HS-27A (cell line): ENCODE measurements at places on chromosomes 1 and 21.

DNA sequence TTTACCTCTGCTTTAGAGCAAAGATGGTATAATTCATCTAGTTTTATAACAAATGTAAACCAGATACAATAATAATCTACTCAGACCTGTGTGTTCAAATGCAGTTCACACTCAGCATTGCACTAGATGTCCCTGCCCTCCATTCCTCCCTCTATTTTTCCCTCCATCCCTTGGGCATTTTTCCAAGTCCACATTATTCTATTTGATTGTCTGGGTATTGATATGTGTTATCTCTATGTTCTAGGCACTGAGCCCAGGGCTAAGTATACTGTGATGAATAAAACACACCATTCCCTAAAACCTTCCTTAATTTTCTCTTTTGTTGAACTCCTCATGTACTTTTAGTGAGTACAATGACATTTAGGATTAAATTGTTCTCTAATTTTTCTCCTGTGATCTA lies 66.2 kb upstream of the HMCN1 start:
- no peak for DNase-seq

DNA sequence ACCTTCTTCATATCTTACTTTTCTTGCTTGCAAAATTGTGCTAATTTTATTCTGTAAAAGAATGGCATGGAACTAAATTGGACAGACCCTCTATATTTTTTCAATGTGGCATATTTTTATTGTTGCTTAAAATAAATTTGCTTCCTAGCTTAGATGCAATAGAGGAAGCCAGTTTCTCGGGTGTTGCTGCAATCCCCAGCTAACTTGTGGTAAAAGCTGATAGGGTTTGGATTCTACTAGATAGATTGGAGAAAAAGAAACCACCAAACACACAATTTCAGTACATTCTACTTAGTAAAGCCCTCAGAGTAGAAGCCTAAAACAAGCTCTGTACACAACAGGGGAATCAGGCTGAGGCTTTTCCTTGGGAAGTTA lies 49.5 kb upstream of the GCLM start:
- no peak for DNase-seq

DNA sequence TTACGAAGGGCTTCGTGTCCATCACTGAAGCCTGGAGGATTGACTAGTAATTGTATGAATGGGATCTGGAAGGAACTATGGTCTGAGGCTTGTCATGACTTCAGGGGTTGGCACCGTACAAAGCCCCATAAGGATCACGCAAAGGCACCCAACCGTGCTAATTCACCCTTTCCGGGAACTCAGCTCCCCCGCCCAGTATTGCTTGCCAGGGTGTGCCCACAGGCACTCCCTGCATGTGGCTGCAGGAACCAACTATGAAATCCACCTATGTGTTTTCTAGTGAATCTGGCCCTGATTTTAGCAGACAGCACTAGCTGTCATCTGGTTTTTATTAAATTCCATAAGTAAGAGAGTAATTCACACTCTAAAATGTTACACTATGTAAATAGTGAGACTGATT lies 139.2 kb downstream of the TM2D1 start:
- DNase-seq = no peak

DNA sequence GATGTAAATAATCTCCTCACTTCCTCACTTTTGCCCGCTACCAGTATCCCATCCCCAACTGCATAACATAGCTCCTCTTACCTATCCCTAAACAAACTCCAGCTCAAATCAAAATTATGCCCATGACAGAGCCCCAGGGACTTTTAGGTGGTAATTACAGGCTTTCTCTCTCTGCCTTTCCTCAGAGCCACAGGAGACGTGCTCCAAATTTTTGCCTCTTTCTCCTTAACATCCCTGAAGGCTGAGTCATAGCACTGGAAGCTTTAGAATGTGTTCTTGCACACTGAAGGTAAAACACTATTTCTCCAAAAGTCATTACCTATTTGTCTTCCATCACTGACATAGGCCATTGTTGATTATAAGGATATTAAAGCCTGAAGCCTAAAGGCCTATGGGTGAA lies 263.5 kb upstream of the PLD5 start:
- no peak for DNase-seq

GRCh38 chr1:51421964-51422363 lies 91.6 kb upstream of the TTC39A start:
- no peak for DNase-seq

GRCh38 chr1:213176341-213176740 lies 125.3 kb downstream of the RPS6KC1 start:
- DNase-seq = no peak

DNA sequence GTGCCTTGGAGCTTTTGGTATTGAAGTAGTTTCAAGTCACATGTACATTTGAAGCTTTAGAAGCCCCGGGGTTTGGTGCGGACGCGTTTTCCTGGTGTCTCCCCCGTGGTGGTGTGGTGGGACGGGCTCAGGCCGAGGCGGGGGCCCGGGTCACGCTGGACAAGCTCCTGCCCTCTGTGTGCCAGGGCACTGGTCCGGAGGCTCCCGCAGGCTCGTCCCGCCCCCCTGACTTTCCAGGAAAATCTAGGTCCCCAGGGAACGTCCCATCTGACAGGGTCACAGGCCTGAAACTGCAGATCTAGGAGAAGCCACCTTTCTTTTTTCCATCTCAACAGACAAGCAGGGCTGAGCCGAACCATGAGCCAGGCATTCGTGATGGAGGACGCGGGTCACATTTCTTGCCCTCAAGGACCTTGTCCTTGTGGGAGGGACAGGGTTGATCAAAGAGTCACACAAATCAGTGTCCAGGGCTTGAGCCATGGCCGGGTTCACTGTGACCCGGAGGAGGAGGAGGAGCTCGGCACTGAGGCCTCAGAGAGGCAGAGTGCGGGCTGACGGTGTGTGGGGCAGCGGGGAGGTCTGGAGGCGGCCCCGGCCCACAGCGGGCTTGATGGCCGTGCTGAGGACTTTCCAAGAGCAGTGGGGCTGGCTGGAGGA lies 1.6 kb downstream of the DMRTB1 start:
- no peak for DNase-seq

GRCh38 chr1:230232371-230232771 lies 165.3 kb downstream of the GALNT2 start:
- no peak for DNase-seq

DNA sequence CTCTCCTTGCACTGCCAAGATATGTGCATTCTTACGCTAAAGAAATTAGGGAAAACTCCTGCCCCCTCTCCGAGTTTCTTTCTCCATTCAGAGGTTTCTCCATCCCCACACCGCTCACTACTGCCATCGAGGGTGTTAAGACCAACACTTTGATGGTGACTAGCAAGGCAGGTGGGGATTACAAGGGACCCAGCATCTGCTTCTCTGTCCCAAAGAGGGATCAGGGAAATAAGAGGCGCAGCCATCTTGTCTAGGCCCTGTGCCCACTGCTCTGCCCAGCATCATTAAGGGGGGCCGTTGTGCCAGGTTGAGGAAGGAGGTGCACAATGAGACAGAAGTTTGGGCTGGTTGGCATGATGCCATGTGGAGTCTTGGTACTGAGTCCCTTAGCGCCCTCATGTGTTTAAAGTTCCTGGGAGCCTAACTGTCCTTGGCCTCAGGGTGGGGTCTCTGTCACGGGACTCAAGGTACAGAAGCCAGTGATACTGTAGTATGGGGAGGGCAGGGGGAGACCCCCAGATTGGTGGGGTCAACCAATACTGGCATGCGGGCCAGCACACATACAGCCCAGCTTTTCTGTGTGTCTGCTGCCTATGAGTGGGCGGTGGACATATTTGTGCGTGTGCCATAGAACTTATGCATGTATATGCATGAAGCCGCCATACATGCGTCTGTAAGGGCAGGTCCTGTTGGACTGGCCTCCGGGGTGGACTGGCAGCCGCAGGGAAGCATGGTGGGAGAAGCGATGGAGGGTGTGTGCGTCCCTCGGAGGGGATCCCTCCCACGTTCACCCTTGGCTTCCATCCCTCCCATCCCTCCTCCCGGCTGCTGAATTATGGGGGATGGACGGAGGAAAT lies 5.5 kb downstream of the EFNA3 start:
- DNase-seq = no peak

GRCh38 chr1:225004396-225004795 lies 74.9 kb downstream of the DNAH14 start:
- no peak for DNase-seq

DNA sequence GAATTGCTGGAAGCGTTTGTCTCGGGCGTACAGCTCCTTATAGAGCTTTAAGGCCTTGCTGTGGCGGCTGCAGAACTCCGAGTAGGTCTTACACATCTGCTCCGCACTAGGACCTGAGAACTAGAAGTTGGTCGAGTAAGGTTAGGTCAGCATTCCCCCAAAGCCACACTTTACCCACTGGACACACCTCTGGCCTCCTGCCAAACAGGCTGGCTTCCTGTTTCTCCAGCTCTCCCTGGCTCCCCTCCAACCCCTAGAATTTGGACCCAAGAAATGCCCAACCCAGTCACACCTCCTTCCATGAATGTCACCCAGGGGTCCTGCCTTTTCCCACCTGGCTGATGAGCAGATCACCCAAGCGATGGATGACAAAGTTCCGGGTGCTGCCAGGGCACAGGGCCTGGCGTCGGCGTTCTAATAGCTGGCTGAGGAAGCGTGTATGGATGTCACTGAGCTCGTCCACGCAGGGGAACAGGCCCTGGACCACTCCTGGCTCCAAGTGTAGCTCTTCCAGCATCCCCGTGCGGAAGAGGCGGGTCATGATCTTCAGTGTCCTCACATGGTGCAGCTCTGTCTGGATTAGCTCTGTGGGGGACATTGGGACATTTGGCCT lies 15.6 kb downstream of the ARHGEF2 start:
- DNase-seq = no peak

DNA sequence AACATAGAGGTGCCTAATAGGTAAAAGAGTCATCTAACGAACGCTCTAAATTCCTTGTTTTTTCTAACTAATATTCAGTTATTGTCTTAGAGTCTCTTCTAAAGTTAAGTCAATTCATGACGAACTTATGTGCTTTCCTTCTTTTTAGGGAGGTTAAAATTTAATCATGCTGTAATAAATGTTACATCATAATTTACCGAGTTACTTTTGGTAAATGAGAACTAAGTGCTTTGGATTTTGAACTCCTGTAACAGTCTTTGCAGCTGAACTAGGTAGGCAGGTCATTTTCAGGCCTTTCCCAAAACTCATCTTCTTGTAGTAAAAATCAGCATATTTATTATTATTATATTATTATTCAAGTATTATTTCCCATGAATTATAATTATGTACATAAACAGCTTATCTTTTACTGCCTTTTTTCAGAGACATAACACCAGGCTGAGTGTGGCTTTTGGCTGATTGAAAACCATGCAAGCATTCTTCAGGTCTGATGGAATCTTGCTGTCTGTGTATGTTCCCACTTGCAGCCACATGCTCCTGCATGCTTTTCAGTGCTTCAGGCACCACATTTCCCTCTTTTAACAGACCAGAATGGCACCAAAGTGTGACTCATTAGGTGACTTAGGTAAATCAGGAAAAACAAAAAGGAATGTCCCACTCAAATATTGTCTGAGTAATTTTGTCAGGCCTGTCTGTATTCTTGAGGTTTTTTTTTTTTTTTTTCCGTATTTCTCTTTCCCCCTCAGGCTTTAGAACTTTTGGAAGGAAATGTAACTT lies 81.0 kb upstream of the CD55 start:
- no peak for DNase-seq

DNA sequence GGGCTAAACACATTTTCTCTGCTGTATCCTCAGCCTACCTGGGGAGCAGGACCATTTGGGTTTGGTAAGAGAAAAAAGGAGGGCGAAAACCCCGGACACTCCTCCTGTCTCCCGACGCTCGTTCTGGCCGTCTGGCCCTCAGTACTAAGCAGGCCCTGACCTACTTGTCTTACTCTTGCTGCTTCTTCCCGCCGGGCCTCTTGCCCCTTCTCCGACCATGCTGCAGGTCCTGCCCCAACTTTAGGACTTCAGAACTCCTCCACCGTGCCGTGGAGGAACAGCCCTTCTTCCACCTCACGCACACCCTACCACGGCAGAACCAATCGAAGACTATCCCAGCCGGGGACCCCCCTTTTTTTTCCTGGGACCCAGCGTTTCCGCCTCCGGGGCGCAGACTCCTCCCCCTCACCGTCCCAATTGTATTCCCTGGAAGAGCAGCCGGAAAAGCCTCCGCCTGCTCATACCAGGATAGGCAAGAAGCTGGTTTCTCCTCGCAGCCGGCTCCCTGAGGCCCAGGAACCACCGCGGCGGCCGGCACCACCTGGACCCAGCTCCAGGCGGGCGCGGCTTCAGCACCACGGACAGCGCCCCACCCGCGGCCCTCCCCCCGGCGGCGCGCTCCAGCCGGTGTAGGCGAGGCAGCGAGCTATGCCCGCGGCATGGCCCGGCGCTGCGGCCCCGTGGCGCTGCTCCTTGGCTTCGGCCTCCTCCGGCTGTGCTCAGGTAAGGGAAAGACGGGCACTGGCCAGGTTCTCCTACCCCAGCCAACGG lies at the start of gene CHRNB2:
Gene CHRNB2 (plus strand): TSS at position 393 of the 771 bp plus-strand sequence. CDS start 267 bp downstream, at position 660.
- no peak for DNase-seq

- no peak for DNase-seq
Measured at GRCh38 chr1:35603941-35604340, 30.8 kb downstream of the TFAP2E start.

DNA sequence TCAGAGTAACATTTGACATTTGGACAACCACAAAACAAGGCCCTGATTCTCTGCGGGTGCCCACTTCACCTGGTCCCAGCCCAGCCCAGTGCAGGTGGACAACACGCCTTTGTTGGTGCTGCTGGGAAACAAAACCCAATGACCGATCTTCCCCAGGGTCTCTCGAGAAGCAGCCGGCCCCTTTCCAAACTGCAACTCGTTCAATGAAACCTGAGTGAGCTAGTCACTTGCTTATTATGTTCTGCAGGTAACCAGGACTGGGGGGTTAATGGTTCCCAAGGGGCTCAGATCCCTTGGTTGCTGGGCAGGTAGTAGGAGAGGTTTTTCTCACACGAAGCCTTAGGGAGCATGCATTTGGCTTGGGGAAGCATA lies 42.9 kb downstream of the ABCG1 start:
- no peak for DNase-seq

DNA sequence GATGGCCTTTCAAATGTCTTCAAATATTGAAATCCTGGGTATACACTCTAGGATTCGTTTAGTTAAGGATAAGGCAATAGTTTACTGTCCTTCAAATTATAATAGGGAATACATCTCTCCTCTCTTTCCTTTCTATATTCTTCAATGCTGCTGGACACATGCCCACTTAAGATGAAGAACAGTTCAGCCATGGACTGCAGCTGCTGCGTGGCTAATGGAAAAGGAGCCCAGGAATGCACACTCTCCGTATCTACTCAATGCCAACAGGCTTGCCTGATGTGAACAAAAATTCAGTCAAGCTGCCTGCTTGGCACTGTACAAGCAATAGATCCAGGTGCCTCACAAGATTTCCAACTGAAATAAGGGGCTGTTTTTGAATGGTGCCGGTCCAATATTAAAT lies 321.2 kb upstream of the LYPLAL1 start:
- DNase-seq = no peak

DNA sequence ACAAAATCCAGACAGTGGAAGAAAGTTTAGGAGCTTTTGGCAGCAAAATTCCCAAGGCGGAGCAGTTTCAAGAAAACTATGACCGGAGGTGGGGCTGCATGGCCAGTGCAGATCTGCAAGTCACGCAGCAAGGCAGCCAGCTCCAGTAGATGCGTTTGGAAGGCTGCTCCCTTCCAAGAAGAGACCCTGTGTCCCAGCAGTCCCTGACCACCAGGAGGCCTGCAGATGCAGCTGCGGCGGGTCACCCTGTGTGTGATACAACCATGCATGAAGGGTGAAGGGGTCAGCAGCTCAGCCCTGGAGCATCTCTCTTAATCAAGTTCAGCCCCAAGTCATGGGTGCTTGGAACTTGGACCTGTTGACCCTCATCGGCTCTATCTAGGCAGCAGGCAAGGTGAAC lies 29.3 kb downstream of the GPR157 start:
- DNase-seq = no peak

GRCh38 chr1:66711420-66711819 lies 40.8 kb upstream of the DYNLT5 start:
- no peak for DNase-seq

- no peak for DNase-seq
Measured at GRCh38 chr1:7508052-7508933, 262.8 kb upstream of the VAMP3 start.
